ENCODE measurements at places on chromosomes 1 and 21.

DNA sequence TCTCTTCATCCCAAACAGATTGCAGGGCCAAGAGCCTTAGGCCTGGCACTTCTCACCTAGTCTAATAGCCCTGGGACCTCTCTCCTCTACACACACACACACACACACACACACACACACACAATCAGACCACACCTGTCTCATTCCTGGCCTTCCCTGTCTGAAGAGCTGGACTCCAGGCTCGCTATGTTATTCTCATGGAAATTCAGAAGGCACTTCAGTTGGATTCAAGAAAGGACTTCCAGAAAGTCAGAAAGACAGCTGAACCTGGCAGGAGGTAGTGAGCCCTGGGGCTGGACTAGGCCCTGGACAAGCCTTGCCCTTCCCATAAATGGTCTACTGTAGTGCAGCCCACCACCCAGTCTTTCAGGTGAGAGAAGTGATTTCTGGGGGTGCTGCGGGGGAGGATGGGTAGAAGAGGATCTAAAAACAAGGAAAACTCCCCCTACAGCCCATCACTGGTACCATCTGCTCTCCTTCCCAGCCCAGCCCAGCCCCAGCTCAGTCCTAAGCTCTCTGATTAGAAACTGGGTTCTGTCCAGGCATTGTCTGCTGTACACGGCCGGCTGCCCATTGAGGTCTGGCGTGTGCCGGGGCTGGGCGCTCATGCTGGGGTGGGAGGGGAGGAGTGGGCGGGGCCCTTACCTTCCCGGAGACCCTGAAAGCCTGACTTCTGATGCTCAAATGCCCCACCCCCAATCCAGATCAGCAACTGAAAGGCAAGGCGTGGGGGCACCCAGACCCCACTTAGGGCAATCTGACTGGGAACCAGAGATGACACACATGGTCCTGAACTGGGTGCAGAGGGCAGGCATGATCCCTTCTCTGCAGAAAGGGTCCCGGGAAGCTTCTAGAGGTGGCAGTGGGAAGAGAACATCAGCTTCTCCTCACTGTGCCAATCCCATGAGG lies 2.5 kb downstream of the KIF21B start:
- no peak for DNase-seq

DNA sequence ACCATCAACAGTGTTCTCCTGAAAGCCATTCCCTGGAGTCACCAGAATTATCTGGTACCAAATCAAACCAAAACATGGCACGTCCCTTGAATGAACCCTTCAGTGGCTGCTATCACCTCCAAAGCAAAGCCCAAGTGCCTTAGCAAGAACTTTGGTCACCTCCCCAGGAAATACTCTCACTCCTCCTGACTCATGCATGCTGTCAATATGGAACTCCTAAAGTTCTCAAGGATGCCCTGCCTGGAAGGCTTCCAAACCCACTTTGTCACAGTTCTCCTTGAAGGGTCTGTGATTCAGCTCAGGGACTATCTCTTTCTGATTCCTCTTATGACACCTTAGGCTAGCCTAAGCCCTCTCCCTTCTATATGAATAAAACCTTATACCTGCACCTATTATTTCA lies 146.1 kb upstream of the RUNX1 start:
- DNase-seq = no peak

DNA sequence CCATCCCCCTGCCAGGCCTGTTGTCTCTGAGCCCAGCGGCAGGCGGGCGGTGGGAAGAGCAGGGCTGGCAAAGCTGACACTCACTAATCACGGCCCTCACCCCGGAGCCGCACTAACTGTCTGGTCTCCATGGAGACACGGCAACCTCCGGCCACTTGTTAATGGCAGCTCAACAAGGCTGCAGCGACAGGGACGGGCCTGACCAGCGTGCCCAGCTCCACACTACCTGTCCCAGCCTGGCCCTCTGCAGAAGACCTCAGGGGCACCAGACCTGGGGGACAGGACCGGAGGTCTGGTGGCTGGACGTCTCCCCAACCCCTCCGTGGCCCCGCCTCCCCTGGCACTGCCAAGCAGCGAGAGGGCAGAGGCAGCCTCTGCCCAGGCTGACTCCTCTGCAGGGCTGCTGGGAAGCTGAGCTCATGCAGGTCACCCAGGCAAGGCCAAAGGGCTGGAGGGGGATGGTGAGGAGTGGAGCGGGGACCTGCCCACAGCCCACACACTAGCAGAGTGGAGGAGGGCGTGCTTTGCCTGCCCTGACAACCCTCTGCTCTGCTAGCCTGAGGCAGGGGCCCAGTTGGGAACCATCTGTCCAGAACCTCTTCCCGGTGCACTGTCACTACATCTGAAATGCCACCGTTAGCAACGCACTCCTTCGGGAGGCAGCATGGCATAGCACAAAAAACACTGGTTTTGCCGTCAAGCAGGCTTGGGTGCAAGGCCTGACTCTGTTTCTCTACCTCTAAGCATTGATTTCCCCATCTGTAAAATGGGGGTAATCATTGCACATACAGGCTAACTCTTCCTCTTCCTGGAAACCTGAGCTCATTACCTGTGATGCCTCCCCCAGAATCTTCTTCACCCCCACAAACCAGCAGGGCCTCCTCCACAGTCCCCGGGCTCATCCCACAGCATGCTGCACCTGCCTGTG lies 29.6 kb upstream of the WASF2 start:
- peak; percentile 72 for DNase-seq

DNA sequence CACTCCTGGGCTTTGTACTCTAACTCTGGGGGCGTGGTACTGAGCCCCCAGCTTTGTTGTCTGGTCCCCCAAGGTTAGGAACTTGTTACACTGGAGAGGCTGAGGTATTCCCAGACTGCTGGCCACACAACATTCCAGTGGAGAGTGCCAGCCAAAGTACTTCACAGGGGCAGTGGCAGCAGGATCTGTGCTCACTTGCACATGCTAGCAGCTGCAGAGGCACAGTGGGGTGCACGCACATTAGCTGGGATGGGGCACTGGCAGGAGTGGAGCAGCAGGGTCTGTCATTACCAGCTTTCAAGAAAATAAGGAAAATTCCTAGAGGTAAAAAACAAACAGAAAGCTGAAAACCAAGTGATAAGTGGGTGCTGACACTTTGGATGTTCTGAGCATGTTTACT lies 31.0 kb downstream of the ZNF691 start:
- no peak for DNase-seq

- DNase-seq = no peak
Observed at GRCh38 chr1:164625004-164625617, 66.1 kb downstream of the PBX1 start.

DNA sequence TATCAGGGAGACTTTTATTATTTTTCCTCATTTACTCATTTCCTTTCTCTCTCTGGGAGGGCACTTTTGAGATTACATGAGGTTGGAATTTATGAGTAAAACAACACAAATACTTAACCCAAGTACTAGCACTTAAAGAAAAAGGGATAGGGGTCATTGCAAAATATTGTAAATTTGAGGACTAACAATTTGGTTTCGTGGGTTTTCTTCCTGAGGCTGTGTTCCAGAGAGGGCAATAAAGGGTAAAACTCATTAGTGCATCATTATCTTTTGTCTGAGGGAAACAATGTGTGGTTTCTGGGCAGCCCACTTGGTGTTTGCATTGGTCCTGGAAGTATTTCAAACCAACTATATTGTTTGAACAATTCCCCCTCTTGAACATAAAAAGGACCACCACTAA lies 96.5 kb downstream of the GREM2 start:
- DNase-seq = no peak

GRCh38 chr1:35650416-35650815 lies 9.1 kb upstream of the PSMB2 start:
- DNase-seq = no peak

DNA sequence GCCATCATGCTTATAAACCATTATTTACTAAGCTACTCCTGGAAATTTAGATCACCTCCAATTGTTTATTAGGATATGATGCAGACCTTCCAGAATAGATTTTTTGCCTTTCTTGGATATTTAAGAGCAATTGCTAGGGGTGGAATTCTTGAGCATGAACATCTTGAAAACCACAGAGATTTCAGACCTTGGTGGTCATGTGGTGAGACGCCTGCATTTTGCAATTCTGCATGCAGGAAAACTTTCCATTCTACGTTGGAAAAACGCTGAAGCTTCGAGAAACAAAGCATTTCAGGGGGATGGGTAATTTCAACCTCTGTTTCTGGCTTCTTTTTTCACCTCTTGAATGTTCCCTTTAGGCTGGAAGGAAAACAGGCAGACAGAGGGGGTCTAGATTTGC lies 596.3 kb downstream of the KIF26B start:
- no peak for DNase-seq

DNA sequence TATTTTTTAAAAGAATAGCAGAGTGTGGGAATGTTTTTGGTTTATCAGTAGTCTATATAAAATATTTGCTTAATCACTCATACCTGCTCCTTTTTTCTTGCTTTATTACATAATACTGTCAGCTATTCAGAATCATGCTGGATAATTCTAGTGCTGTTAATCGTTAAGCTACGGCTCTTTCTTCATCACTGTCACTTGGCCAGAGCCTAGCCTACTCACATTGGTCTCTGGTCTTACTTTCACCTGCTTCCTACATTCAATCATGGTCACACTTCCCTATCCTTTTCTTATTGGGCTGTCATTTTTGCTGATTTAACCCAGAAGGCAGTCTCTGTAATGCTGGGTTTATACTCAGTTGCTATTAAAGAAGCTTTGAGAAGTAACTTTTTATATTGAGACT lies 2.5 kb downstream of the KLHL20 start:
- DNase-seq = no peak

- no peak for DNase-seq
Observed at GRCh38 chr1:163170975-163171676, 31.6 kb downstream of the RGS5 start.

DNA sequence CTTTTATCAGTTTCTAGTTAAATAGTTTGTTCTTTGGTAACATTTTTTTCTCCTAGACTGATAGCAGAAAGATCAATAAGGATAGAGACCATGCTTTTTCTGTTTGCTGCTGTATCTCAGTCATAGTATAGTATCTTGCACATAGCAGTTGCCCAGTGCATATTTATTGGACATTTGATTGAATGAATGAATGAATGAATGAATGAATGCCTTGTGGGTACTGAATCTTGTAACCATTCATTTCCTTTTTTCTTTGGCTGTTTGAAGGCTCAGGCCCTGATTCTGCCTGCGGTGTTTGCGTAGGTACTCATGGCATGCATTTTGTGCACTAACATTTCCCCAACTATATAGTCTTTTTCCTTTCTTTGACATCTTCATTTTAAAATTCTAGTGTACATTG lies 83.9 kb downstream of the ST3GAL3 start:
- no peak for DNase-seq

DNA sequence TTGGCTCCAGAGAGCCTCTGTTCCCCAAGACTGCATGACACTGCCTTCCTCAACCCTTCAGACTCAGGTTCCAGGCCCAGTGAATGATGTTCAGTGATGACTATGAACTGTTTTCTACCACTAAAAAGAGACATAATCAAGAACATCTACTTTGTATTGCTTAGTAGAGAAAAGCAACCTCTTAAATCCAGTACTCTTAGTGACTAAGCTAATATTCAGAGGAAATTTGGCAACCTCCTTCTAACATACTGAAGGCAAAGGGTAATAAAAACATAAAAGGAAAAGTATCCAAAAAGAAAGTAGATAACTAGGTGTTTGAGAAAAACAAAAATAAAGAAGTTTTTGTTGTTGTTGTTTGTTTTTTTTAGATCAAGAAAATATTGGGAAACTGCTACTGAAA lies 153.3 kb upstream of the RUNX1 start:
- no peak for DNase-seq

- DNase-seq = no peak
Observed at GRCh38 chr1:201515895-201516294, 9.0 kb upstream of the CSRP1 start.

DNA sequence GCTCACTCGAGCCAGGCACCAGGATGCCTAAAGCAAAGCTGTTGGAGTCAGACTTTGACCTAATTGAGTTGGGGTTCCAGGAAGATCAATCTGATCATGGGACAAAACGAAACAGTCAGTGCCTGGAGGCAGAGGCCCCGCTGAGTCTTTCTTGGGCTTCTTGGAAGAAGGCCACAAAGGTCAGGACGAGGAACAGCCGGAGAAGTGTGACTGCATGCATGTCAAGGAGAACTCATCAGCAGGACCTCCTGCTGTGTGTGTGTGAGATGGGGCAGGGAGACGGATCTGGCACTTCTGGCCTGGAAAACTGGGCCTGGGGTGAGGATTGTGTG lies 190.8 kb downstream of the CAMTA1 start:
- no peak for DNase-seq

GRCh38 chr21:32515874-32516273 lies 69.4 kb downstream of the TCP10L start:
- DNase-seq = no peak

DNA sequence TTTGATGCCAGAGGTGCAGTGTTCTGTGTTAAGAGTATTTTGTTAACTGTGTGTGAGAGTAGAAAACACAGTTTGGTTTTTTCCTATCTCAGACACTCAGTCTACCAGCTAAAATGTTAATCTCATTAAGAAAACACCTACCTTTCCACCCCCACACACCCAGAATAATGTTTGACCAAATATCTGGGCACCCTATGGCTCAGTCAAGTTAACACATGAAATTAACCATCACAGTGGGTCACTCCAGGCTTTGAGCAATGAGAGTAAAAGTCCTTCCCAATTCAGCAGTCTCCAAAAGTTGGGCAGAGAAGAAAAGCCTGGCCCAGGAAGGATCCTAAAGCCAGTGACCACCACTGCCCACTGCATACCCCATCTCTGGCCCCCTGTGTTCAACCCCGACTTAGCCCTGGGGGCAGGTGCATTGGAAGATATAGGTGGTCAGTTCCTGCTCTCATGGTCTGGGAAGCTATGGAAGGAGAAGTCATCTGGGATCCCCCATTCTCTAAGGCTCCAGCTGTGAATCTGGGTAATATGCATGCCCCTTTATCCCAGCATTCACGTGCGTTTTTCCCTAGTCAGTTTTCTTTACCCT lies 50.2 kb upstream of the CSF3R start:
- no peak for DNase-seq

GRCh38 chr1:31760471-31761470 lies 3.4 kb downstream of the ADGRB2 start:
- DNase-seq = no peak

DNA sequence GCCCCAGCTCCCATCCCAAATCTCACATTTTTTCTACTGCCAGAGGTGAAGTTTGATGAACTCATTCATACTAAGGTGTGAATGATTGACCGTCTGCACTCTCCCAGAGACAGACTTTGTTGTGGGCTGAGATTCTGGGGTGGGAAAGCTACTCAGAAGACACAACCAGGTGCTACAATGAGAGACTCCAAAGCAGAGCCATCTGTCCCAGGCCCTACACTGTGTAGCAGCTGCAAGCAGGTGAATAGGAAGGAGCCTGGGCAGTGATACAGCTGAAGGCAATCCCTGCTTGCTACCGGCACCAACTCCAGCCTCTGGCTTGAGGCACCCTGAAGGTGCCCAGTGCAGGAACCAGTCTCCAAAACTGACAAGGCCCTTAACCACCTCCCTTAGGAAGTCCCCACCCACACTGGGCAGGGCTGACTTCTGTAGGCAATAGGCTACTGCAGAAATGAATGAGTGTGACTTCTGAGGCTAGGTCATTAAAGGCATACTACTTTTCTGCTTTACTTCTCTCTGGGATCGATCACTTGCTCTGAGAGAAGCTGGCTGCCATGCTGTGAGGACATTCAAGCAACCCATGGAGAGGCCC lies 79.7 kb upstream of the RUNX3 start:
- DNase-seq = no peak

- no peak for DNase-seq
Observed at GRCh38 chr1:109639063-109639840, 16.6 kb upstream of the GSTM4 start.

GRCh38 chr1:152227310-152227928 lies 3.4 kb upstream of the HRNR start:
- DNase-seq = no peak

Measured in NCI-H526 (cell line).